CD4-positive, CD25-positive, alpha-beta regulatory T cell (primary cell): ENCODE measurements at places on chromosomes 5 and 9.

DNA sequence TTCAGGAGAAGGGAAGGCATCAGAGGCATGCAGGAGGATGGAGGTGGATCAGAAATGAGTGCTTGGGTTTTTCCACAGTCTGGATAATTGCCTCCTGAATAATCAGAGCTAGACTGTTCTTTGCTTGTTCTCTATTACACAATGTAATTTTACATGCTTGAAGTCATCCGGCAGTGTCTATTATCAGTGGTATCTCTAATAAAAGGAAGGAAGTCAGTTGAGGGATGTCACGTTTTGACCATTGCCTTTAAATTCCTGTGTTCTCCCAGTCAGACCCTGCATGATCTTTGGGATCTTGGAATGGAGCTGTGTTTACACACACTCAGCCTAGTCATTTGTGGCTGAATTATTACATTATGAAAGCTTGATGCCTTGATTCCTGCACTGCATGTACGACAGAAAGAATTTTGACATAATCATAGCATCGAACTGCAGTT lies 91.0 kb downstream of the PDE8B start:
- no peak overlapping the region for H3K4me3 ChIP-seq
- no peak overlapping the region for H3K27ac ChIP-seq
- DNase-seq, result no peak
- no peaks in the 10 kb centered on the region for H3K36me3 ChIP-seq
- H3K27me3 ChIP-seq, result peaks cover 2% of the 10 kb centered on the region

- no peak for DNase-seq
- H3K27me3 ChIP-seq, result no peaks in the 10 kb centered on the region
- H3K27ac ChIP-seq, result no peak overlapping the region
These were observed 144.4 kb downstream of the COMMD10 start for GRCh38 chr5:116229131-116229689.

- no peaks in the 10 kb centered on the region for H3K36me3 ChIP-seq
- DNase-seq, result no peak
- no peaks in the 10 kb centered on the region for H3K4me1 ChIP-seq
These were observed 72.6 kb downstream of the ENTREP1 start for GRCh38 chr9:69397384-69398214.

GRCh38 chr5:67377631-67378030 lies 181.0 kb upstream of the CD180 start:
- DNase-seq, result no peak
- no peaks in the 10 kb centered on the region for H3K4me1 ChIP-seq
- H3K4me3 ChIP-seq, result no peak overlapping the region
- H3K27me3 ChIP-seq, result peaks cover 2% of the 10 kb centered on the region
- no peaks in the 10 kb centered on the region for H3K36me3 ChIP-seq
- no peak overlapping the region for H3K27ac ChIP-seq

DNA sequence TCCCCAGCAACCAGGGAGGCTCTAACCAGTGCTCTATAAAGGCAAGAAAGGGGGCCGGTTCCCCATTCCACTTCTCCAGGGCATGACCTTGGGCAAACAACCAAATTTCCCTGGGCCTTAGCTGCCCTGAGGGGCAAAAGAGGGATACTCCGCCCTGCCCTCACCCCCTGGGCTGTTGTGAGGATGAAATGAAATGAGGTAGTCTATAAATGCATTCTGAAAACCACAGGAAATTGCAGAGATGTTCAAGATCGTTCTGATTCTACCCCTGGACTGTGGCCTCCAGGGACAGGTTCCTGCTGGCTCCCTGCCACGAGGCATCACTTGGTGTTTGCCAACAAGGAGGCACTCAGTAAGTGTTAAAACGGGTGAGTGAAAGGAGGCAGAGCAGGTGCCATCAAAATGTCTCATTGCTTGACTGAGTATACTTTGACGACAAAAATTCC lies 5.7 kb downstream of the RAPGEF1 start:
- no peaks in the 10 kb centered on the region for H3K36me3 ChIP-seq
- peak; percentile 44 for DNase-seq
- H3K27ac ChIP-seq, result peak overlapping the region; percentile 89
- no peaks in the 10 kb centered on the region for H3K27me3 ChIP-seq
- H3K4me3 ChIP-seq, result peak overlapping the region; percentile 68
- H3K4me1 ChIP-seq, result peaks cover 96% of the 10 kb centered on the region

DNA sequence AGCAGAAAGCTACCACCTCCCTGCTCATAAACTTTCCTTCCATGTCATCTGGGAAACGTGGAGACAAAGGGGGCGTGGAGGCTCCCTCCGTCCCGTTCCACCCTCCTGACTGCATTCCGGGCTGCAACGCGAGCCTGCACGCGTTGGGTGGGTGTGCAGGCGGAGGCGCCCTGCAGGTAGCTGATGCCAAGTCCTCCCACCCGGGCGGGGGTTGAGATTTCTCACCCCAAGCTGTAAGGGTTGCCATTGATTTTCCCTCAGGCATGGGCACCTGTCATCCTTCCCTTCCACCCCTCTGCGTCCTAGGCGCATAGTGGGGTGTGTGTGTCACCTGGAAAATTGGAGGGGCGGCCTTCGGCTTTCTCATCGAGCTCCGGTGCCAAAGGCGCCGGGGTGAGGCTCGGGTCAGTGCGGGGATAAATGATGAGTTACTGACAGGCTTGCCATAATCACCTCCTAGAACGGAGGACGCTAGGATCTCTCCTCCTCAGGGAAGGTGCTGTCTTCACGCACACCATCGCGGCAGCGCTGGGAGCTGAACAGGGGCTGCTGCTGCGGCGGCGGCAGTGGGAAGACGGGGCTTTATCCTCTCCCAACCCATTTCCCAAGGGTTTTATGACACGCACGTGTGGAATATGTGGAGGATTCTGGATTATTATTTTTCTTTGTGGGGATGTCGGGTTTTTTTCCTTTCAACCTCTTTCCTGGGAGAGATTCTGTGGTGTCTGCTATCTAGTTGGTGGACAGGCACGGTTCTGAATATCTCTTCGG lies 973 bp downstream of the PLPPR1 start:
- no peaks in the 10 kb centered on the region for H3K4me1 ChIP-seq
- no peak overlapping the region for H3K27ac ChIP-seq
- no peak overlapping the region for H3K4me3 ChIP-seq
- H3K36me3 ChIP-seq, result no peaks in the 10 kb centered on the region
- H3K27me3 ChIP-seq, result peaks cover 5% of the 10 kb centered on the region
- no peak for DNase-seq

- no peak overlapping the region for H3K4me3 ChIP-seq
- no peaks in the 10 kb centered on the region for H3K4me1 ChIP-seq
- H3K27ac ChIP-seq, result no peak overlapping the region
- H3K27me3 ChIP-seq, result no peaks in the 10 kb centered on the region
These were observed 56.6 kb downstream of the LSM11 start for GRCh38 chr5:157800137-157800536.

- H3K4me3 ChIP-seq, result no peak overlapping the region
- no peak for DNase-seq
- no peaks in the 10 kb centered on the region for H3K4me1 ChIP-seq
- no peak overlapping the region for H3K27ac ChIP-seq
- H3K27me3 ChIP-seq, result no peaks in the 10 kb centered on the region
These were observed 172.5 kb downstream of the CRB2 start for GRCh38 chr9:123528501-123528900.

- no peak overlapping the region for H3K4me3 ChIP-seq
- DNase-seq, result no peak
- H3K36me3 ChIP-seq, result no peaks in the 10 kb centered on the region
- H3K27me3 ChIP-seq, result no peaks in the 10 kb centered on the region
- H3K27ac ChIP-seq, result no peak overlapping the region
- H3K4me1 ChIP-seq, result no peaks in the 10 kb centered on the region
These were observed 155.2 kb downstream of the ARHGEF28 start for GRCh38 chr5:73781107-73781768.

GRCh38 chr9:89880161-89880560 lies 275.3 kb downstream of the GADD45G start:
- H3K27me3 ChIP-seq, result no peaks in the 10 kb centered on the region
- DNase-seq, result no peak
- H3K4me1 ChIP-seq, result no peaks in the 10 kb centered on the region

DNA sequence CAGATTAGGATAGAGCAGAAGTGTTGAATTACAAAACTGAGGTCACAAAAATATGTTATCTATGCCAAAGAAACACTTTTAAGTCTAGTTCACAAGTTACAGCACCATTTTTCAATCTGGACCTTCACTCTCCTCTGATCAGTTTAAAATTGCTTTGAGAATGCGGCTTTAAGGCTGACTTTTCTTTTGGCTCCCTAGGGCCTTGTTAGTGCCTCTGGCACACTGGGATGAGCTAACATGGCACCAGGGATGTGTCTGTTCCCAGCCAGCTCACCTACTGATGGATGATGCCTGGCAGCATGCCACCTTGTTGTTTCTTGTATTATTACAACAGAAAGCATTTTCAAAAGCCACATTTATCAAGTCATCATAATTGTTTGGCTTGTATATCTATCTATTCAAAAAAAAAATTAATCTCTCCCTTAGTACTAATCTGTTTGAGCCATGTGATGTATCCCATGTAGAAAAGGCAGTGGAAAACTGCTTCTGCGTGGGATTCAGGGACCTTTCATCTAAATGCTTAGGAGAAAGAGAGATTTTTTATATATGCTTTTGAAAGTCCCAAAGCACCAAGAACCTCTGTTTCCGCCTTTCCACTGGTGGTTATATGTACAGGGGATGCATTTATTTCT lies 46.6 kb downstream of the ADAMTSL1 start:
- H3K4me3 ChIP-seq, result no peak overlapping the region
- H3K27ac ChIP-seq, result no peak overlapping the region
- no peaks in the 10 kb centered on the region for H3K36me3 ChIP-seq

DNA sequence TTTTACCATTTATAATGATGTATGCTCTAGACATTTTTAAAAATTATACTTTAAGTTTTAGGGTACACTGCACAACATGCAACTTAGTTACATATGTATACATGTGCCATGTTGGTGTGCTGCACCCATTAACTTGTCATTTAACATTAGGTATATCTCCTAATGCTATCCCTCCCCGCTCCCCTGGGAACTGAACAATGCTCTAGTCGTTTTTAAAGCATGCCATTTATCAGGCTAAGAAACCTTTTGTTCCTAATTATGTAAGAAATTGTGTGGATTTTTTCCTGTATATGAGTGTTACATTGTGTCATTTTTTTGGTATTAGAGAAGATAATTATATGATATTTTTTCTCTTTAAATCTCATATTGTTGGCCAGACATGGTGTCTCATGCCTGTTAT lies 72.8 kb upstream of the SGCD start:
- H3K4me1 ChIP-seq, result no peaks in the 10 kb centered on the region
- no peak overlapping the region for H3K4me3 ChIP-seq

- H3K27me3 ChIP-seq, result no peaks in the 10 kb centered on the region
- H3K27ac ChIP-seq, result no peak overlapping the region
- H3K4me1 ChIP-seq, result no peaks in the 10 kb centered on the region
- no peak for DNase-seq
These were observed 55.0 kb downstream of the GTF3C4 start for GRCh38 chr9:132725306-132725705.

- H3K4me1 ChIP-seq, result no peaks in the 10 kb centered on the region
- H3K36me3 ChIP-seq, result no peaks in the 10 kb centered on the region
- no peak overlapping the region for H3K4me3 ChIP-seq
- H3K27ac ChIP-seq, result no peak overlapping the region
- DNase-seq, result no peak
These were observed 201.3 kb upstream of the PUM3 start for GRCh38 chr9:3045153-3045552.

- no peak overlapping the region for H3K4me3 ChIP-seq
- peaks cover 8% of the 10 kb centered on the region for H3K4me1 ChIP-seq
- H3K27me3 ChIP-seq, result no peaks in the 10 kb centered on the region
- DNase-seq, result no peak
- H3K27ac ChIP-seq, result no peak overlapping the region
These were observed 14.0 kb upstream of the RNU6ATAC start for GRCh38 chr9:134178394-134178767.

- no peak overlapping the region for H3K4me3 ChIP-seq
- H3K4me1 ChIP-seq, result peaks cover 4% of the 10 kb centered on the region
- no peak for DNase-seq
- H3K36me3 ChIP-seq, result no peaks in the 10 kb centered on the region
- H3K27ac ChIP-seq, result no peak overlapping the region
These were observed 4.7 kb upstream of the PTGS1 start for GRCh38 chr9:122366074-122366660.
